ENCODE measurements at places on chromosomes 5 and 9.

GRCh38 chr5:67680099-67680498, 483.5 kb upstream of the CD180 start:
- no peak for DNase-seq

DNA sequence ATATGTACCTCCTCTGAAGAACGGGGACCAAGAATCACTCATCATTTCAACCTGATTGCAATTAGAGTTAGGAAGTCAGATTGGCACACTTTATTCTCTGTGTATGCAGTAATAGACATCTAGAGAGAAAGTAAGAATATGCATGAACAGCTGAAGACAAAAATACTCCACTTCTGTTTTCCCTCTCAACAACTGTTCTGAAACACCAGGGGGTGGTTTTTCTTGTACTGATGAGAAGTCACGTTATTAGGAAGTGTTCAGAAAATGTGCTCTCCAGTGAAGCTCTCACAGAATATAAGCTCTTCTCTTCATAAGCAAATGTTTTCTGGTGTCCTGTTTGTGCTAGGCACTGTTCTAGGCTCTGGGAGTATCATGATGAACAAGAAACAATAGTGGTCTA, 531.7 kb upstream of the C9orf72 start:
- no peak for DNase-seq

GRCh38 chr5:32057187-32058096, 116.7 kb downstream of the GOLPH3 start:
- no peak for DNase-seq

DNA sequence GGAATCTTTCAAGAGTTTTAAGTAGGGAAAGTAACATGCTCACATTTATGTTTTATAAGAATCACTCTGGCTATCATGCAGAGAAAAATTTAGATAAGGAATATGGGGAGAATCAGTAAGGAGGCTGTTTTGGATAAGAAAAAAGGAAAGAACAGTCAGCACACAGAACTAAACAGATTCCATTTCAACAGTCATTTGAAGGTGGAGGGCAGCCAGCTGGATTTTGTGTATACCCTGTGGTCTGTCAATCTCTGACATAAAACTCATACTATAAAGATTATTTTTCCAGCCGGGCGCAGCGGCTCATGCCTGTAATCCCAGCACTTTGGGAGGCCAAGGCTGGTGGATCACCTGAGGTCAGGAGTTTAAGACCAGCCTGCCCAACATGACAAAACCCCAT, 64.2 kb downstream of the PCA3 start:
- no peak for DNase-seq

DNA sequence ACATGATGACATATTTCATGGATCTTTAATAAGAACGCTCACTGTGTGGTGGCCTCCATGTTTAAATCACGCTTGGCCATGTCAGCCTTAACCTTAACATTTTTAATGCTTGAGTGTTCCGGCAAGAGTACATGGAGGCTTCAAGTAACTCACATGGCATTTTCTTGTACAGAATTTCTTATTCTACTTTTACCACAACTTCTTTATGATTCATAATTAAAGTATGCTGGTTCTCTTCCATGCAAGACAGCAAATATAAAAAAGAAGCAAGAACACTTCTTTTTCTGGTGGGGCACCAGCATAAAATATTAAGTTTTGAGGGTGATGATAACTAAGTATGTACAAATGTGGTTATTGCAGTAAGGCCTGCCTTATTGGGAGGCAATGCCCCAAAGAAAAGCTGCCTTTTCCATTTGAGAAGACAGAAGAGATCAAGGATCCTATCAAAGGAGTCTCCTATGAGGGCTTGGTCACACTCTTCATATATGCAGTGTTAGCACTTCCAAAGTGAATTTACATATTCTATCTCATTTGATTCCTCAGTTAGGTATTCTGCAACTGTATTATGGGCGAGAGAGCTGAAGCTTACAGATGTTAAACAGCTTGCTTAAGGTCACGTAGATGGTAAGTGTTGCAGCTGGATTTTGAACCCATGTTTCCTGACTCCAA, 382.7 kb upstream of the MEF2C start:
- DNase-seq = no peak

DNA sequence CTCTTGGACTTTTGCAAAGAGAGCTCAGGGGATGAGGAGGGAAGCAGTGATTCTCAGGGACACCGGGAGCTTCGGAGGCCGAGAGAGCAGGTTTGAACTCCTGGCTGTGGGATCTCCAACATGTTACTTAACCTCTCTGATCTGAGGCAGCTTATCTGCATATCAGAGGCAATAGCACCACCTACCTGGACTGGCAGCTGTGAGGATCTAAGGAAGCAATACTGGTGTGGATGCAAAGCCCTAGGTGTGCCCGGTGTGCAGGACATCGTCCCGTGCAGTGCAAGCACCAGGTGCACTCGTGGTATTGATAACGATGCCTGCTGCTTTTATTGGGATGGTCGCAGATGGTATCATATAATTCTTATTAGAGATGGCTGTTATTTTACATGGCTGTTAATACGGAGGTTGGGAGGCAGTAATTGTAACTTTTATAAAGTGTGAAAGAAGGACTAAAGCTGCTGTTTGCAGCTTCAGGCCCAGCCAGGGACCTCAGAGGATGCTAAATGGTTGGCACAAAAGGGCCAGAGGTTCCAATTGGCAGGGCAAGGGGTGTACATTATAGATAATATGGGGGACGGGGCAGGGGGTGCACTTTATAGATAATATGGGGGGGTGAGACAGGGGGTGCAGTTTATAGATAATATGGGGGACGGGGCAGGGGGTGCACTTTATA, 14.9 kb downstream of the COL5A1 start:
- no peak for DNase-seq

DNA sequence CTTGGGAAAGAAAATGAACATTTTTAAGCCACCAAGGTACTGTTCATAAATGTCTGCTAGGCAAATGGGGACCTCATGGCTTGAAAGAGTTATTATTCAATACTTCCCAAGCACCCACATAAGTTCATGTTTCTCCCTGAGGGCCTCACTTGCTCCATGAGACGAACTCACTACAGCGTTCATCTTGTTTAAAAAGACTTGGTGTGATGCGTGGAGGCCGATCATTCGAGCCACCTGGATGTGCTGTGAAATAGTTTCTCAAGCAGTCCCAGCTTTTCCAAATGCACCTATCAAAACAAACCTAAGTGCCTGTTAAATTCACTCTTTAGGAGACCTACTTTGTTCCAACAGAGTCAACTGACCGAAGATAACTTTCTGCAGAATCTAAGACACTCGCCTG, 103.2 kb downstream of the LHFPL2 start:
- DNase-seq = no peak

- no peak for DNase-seq
Measured at GRCh38 chr5:157652377-157652692, at the start of gene SOX30. TSS of gene SOX30 (minus strand) at chr5:157652438. CDS start at chr5:157652078, 360 bp downstream.

DNA sequence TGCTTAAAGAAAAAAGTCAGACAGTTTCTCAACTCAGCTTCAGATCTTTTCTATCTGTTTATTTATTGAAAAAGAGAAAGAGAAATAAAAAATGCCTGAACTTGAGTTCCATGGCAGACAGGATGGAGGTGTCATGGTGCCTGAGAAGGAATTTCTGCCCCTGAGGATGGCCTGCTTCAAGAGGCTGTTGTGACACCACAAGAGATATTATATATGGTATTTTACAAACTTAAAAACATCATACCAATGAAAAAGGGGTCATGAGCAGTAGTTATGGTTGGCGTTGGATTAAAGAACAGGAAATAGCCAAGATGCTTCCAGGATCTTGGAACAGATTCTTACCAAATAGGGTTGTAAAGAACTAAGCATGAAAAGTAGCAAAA, 344.6 kb downstream of the GLIS3 start:
- DNase-seq = no peak

DNA sequence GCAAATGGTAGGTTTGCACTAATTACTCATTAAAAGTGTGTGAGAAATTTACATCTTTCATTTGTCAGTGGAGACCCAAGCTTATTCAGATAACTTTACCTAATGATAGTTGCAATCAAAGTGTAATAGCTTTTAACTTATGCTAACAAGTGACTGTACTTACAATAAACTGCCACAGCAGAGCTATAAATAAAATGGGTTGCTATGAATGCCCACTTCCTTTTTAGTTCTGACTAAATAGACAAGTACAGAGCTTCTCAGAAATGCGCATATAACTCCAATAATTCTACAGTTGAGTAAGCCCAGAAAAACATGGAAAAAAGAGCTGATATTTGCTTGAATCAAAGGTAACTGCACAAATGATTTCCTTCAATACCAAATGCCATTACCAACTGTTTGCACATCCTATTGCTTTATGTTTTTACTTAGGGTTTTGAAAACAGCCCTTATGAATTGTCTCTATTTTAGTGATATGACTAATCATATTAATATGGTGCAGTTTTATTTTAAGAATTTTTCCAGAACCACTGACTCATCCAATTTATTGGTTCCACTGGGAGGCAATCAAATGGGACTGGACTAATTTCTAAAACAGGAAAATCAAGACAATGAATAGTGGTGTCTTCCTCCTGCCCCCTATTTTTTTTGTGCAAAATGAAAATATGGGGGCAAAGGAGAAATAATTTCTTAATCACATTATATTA, 84.1 kb downstream of the PPP2R2B start:
- no peak for DNase-seq

DNA sequence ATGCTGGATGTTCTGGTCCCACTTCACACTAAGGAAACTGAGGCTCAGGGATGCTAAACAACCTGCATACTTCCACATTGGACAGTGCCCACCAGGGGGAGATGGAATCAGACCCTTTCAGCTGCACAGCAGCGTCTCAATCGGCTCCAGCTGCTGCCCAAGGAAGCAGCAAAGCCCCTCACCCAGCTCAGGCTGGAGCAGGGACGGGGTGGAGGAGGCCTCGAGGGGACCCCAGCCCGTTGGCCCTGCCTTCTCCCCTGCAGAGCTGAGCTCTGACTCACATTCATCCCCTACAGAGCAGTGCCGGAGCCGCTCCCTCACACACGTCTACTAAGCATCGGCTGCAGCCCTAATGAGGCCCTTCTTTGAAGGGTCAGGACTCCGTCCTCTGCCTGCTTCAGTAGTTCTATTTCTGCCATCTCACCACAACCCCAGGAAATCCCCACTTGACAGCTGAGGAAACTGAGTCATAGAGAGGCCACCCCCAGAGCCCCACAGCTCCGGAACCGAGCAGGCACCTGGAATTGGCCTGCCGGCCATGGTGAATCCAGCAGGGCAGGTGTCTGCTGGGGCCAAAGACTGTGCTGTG, 21.5 kb upstream of the SUSD3 start:
- DNase-seq = no peak

DNA sequence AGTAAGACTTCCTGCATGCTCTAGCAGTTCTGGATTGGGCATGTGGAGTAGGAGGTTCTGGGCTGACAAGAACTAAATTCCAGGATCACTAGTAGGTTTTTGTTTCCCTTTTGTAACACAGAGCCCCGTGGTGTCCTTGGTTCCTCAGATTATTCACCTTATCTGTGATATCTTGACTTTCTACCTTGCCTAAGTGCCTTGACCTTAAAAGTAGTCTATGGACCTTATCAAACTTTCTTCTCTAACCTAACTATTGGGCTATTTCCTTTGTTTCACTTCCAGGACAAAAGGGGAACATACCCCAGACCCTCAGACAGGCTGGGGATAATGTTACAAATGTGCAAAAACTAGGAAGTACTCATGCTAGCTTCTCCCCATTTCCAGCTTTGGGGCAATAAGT, 595.3 kb downstream of the PSAT1 start:
- no peak for DNase-seq

DNA sequence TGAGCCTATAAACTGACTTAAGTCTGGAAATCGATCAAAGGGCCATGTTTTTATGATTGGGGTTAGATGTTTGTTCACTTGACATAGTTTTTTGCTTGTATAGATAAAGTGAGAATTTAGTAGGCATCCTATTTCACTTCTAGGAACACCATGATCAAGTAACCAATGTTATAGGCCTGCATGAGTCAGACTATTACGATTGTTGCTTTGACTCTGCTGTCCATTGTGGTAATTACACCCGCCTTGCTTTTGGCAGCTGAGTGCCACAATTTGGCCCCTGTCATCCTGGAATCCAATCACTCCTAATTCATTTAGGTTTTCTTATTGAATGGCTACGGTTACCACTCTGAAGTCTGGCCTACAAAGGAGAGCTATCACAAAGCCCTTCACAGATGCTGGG, 67.8 kb upstream of the IL33 start:
- no peak for DNase-seq

DNA sequence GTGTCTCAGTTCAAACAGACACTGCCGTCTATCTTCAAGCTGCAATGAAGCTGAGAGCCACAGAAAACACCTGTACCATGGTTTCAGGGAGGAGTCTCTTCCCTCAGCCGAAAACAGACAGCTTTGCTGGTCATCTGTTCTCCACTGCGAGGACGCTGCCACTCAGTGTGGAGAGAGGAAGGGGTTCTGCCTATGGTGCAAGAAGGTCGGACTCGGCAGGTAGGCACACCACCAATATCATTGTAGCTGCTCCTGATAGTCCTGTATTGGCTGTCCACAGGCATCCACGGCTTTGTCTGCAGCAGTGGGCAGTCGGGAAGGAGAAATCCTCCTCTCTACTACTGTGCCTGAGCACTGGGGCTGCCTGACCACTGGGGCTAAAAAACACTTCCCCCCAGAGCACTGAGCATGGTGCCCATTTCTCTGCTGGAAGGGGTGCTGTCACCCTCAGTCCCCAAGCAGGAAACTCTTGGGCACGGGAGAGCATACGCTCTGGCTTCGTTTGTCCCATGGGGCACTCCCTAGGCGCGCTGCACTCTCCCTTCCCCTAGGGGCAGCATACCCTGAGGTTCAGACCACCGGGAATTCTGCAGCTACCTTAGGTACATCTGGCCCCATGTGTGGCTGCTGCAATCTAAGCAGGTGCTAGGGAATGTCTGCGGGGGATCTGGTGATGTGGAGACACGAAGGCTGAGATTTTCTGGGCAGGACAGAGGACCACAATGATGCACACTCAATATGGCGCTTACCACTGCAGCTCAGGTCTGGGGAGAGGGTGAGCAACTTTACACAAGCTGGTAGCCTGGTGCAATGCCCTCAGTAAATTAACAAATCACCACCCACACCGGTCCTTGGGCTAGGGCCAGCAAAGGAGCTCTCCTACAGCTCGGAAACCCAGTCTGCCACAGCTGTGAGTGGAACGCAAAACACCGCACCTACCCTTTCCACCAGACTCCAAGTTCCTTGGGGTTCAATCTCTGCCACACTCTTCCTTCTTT, 880.9 kb upstream of the SEMA6A start:
- peak; percentile 10 for DNase-seq

GRCh38 chr5:10573487-10574145, 9.7 kb downstream of the ANKRD33B start:
- DNase-seq = no peak

GRCh38 chr9:114936581-114936980, 6.2 kb upstream of the TNFSF8 start:
- DNase-seq = no peak

DNA sequence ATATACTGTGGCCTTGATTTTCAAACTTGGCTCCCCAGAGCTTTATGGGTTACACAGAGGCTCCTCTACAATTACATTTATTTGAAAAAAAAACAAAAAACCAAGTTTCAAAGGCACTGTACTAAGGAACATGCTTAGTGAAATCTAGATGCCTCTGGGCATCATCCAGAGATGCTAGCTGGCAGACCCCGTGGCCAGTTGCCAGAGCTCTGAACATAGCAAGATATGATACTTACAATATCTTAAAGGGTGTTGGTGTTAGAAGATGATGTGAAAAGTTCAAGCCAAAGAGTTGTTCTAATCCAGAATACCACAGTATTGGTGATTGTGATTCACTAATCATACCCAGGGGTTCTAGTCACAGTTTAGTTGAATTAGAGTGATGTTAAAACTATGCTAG, 87.8 kb downstream of the JAK2 start:
- DNase-seq = no peak

- no peak for DNase-seq
Measured at GRCh38 chr5:168932400-168933189, 353.4 kb upstream of the PANK3 start.

GRCh38 chr5:148312153-148312552, at the start of gene SPINK7:
TSS of gene SPINK7 (plus strand) at chr5:148312423. CDS start at chr5:148312484, 61 bp downstream.
- no peak for DNase-seq

All from COR-L47 (cell line).